ENCODE measurements at places on chromosomes 6 and 20.

DNA sequence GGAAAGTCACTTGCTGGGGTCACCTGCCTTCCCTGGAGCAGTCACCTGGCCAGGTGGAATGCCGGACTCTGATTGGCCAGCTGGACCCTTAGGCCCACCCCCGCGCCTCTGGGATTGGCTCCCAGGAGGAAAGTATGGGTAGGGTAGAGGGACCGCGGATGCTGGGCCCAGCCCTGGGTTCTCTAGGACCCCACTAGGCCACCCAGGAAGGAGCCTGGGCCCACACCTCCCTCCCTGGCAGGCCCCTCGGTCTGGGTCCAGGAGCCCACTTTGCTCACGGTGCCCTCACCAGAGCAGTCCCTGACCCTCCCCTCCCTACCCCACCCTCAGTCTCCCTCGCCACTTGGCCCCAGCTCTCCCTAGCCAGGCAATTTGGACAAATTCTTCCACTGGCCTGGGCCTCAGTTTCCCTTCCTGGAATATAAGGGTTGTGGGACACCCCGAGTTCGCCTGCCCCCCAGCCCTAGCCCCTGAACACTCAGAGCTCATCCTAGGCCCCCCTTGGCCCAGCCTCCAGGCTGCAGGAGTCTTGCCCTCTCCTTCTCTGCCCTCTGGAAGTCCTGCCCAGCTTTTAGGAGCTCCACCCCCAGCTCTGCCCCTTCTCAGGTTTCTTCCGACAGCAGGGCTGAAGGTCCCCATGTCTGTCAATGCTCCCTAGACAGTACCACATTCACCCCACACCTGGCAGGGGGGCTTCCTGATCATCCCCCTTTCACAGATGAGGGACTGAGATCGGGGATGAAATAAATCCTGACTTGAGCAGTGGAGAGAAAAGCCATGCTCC, 299.6 kb downstream of the TAF4 start:
- no peak for DNase-seq

GRCh38 chr6:3058957-3059356, 9.3 kb upstream of the RIPK1 start:
- no peak for DNase-seq

- no peak for DNase-seq
Observed at GRCh38 chr6:81800666-81801065, 48.2 kb upstream of the TENT5A start.

GRCh38 chr6:70524721-70525286, 41.9 kb upstream of the SDHAF4 start:
- DNase-seq = no peak

- DNase-seq = no peak
Observed at GRCh38 chr6:121816906-121817540, 381.6 kb downstream of the GJA1 start.

- DNase-seq = no peak
Observed at GRCh38 chr20:47719625-47720024, 65.7 kb downstream of the SULF2 start.

DNA sequence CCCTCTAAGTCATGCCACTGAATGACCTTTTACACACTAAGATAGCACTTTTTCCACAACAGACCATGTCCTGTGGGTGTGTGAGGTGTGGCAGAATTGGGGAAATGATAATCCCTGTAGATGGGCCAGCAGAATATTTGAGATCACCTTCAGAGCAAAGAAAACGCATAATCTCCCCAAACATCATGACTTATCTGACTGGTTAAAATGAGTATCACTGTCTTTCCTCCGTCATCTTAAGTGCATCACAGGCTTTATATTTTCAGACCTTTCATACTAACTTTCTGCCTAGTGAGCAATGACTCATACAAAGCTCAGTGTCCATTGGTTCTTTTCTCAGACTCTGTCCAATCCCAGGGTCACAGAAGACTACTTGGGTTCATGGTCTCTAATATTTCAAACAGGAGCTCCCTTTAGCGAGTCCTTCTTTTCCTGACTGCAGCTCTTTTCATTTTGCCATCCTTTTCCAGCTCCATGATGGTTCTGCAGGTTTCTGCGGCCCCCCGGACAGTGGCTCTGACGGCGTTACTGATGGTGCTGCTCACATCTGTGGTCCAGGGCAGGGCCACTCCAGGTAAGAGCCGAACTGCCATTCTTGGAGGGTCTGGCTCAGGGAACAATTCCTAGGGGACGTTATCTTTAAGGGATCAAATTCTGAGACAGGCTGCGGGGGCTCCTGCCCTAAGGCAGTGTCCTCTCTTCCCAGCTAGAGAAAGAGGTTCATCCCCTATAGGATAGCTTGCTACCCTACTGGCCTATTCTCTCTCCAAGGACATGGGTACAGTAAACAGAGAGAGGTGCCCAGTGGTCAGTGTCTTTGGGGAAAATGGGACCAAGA, at the start of gene HLA-DPB1:
Gene HLA-DPB1 (plus strand): TSS at position 423 of the 838 bp plus-strand sequence. CDS start 52 bp downstream, at position 475.
- peak; percentile 62 for DNase-seq

GRCh38 chr6:152206072-152206818, 398.8 kb downstream of the ESR1 start:
- DNase-seq = peak; percentile 18

DNA sequence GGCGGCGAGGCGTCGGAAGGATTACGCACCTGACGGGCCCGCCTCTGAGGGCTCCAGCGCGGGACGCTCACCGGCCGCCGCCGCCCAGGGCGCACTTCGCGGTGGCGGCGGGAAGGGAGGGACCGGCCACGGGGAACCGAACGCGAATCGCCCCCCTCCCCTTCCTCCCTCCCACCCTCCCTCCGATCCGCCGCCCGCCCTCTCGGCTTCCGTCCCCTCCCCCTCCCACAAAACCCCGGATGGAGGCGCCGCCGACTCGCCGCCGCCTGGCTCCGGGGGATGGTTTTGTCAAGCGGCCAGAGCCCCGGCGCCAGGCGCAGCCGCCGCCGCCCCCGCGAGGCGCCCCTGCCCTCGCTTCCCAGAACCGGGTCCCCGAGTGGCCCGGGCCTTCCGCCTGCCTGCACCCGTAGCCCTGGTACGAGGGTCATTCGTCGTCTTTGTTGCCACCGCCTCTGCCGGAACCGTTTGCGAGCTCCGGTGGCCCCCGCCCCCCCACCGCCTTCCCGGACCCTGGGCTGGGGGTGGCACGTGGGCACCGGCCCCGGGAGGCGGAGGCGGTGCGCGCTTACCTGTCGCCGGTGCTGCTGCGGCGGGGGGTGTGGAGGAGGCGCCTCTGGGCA, 398 bp downstream of the ZBTB2 start:
- DNase-seq = peak; percentile 76

DNA sequence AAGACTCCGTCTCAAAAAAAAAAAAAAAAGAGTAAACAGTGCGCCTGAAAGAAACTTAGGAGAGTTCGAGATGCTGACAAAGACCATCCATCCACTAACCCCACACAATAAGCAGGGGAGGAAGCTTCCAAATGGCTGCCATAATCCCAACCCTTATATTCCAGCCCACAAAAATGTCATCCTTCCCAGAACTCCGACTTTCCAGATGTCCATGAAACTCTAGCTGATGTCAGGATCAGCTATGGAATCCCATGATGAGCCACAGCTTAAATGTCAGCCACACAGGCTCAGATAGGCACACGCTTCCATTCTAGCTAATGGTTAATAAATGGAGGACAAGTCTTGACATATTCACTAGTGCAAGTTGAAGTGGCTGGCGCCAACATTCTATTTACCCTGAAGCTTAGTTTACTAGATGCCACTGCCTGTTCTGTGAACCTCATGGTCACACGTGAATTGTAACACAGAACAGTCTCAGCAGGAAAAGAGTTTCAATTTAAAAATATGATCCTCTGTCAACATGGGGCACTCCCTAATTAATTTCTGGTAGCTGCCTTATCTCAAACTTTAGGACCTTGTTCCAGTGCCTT, 75.5 kb downstream of the FOXF2 start:
- no peak for DNase-seq

- DNase-seq = no peak
Observed at GRCh38 chr20:51412951-51413481, 129.5 kb downstream of the NFATC2 start.

DNA sequence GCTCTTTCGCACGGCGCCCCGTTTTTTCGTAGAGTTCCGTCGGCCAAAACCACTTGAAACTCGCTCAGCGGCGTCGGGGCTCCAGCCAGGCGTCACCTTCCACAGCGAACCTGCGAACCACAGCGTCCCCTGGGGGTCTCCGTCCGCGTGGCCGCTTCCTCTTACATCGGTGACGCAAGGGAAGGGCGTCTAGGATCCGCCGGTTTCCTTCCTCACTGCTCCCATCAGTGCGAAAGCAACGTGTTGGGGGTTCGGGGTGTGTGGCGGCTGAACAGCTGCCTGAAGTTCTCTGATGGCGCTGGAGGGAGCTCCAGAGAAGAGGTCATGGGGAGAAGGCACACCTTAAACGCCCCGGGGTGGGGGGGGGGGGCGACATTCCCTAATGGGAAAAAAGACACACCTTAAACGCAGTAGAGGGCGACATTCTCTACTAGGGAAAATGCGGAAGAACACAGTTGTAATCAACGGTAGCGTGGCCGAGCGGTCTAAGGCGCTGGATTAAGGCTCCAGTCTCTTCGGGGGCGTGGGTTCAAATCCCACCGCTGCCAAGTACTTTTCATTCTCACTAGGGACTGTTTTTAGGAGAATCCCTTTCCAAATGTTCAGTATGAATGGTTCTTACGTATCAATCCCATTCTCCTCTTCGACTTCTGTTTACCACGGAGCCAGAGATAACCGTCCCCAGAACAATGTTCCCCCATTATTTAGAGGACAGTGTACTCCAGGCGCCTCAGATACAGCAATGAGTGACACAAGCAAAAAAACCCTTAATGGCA, 16.4 kb downstream of the ZNF311 start:
- peak; percentile 86 for DNase-seq

- no peak for DNase-seq
Observed at GRCh38 chr6:44779130-44779826, 391.8 kb downstream of the CDC5L start.

GRCh38 chr20:1567392-1568162, 10.1 kb upstream of the SIRPD start:
- peak; percentile 43 for DNase-seq

DNA sequence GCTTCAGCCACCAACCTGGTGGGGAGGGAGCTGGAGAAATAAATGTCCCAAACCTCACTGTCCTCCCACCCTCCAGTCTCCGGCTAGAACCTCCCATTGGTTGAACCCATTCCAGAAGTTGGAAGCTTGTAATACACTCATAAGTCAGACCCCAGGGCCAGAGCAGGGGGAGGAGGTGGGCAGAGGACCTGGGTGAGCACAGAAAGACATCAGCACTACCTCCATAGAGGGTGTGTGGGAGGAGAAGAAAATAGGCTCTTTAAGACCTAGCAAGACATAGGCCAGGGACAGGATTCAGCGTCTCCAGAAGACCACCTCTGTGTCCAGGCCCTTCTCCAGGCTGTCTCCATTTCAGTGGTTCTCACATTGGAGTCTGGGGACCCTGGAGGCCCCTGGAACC, 73.3 kb upstream of the TOP1 start:
- no peak for DNase-seq

DNA sequence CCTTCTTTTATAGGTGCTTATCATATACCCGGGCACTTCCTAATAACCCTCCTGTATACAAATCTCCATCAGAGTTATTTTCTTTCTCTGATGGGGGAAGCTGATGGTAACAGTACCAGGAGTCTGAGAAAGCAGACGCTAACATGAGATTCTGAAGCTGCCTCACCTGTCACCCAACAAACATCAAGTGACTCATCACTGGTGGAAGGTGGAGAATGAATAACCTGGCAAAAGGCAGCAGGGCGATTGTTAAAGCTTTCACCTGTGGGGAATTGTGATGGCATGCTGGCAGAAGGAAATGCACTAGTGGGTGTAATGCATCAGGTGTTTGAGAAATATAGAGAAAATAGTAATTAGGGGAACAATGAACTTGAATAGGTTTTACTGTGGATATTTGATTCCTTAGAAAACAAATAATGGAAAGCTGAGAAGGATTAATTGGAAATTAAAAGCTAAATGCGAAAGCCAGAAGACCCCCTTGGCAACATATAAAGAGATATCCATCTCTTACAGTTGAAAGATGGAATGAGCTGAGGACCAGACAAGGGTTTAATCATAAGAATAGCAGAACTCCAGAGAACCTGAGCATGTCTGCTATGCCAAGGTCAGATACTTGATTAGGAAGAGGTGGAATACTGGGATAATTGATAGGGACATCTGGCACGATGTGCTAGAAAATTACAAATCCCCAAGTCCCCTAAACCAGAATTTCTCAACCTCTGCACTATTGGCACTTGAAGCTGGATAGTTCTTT, 517.1 kb downstream of the PKHD1 start:
- no peak for DNase-seq

GRCh38 chr6:146381486-146381885, 162.1 kb upstream of the RAB32 start:
- no peak for DNase-seq

GRCh38 chr6:51675922-51676275, 411.5 kb downstream of the PKHD1 start:
- DNase-seq = no peak

DNA sequence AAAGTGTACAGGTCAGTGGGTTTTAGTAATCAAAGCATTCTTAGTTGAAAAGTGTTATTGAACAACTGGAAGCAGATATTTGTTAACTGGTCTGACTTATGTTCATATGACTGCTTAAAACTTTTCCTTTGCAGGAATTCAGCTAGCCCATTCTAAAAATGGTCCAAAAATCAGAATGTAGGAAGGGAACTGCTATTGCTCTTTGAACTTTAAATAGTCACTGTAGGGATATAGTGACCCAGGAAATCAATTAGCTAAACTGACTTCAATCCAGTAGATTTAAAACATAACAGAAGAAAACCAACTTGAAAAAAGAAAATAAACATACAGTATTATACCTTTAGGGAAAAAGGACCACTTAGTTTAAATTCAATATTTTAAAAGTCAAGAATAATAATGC, 25.5 kb downstream of the AKAP12 start:
- DNase-seq = no peak

GRCh38 chr6:87925373-87926060, 122.1 kb upstream of the SPACA1 start:
- no peak for DNase-seq
